Stimulated activated CD8-positive, alpha-beta memory T cell treated with anti-CD3 and anti-CD28 coated beads, Interleukin-4, amount 100 ng/mL, for 48 hours (primary cell): ENCODE measurements at places on chromosomes 1 and 21.

DNA sequence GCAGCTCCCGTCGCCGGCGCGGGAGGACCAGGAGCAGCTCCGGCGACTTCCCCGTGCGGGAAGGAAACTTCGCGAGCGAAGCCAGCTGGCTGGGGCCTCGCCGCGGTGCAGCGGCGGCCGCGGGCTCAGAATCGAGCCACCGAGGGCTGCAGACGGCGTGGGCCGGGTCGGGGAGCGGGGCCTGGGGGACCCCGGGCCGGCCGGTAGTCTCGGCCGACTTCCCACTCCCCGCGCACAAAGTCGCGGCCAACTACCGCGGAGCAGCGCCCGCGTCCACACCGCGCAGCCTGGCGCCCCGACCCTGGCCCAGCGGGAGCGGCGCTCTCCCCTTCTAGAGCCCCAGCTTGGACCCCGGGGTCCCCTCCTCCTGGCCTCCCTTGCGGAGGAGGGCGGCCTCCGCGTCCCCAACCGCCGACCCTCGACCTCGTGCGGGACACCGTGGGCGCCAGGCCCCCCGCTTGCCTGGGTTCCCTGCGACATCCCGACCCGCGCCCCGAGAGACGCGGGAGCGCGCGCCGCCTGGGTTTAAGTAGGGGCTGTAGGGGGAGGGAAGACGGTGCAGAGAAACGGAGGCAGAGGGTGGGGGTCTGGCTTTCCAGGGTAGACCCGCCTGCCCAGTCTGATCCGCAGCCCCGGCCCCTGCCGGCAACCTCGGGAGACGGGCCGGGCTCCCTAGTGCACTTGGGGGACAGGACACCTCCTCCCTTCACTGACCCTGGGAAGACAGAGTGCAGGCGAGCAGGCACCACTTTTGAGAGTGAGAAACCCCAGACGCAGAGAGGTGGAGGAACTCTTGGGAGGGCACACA is 4.7 kb downstream of the PRDM16 start:
- DNase-seq, result no peak

DNA sequence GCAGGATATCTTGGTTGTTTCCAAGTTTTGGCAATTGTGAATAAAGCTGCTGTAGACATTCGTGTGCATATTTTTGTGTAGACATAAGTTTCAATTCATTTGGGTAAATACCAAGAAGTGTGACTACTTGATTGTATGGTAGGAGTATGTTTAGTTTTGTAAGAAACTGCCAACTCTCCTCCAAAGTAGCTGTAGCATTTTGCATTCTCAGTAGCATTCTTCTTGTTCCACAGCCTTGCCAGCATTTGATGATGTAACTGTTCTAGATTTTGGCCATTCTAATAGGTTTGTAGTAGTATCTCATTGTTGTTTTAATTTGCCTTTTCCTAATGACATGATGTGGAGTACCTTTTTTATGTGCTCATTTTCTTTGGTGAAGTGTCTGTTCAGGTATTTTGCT is 38.6 kb upstream of the PLA2G4A start:
- no peak for DNase-seq

DNA sequence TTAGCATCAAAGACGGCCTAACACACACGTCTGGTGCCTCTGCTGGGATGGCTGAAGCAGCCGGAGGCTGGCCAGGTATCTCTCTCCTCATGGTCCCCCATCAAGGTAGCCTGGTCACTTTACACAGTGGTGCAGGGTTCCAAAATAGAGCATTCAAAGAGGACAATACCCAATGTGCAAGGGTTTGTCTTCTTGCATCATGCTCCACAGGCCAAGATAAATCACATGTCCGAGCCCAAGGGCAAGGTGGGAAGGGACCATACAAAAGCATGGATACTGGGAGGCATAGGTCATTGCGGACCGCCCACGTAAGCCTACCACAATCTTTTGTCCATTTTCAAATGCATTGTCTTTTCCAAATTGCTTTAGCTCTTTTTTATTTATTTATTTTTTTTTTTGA is 23.8 kb upstream of the TINAGL1 start:
- no peak for DNase-seq

DNA sequence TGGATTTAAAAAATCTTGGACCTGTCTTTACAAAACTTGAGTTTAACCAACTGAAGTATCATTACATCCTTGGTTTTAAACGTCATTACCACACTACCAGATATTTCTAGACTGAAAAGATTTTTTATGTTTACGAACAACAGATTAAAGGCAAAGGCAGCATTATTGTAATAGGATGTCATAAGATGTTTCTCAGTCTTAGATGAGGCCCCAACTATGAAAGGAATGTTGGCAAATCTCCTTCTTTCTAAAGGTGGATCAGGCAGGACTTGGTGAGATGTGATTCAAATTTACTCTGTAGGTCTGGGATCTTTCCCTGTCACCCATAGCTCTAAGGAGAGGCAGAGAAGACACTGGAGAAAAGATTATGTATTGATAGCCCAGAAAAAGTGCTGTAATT is 417.9 kb downstream of the PTBP2 start:
- DNase-seq, result no peak

DNA sequence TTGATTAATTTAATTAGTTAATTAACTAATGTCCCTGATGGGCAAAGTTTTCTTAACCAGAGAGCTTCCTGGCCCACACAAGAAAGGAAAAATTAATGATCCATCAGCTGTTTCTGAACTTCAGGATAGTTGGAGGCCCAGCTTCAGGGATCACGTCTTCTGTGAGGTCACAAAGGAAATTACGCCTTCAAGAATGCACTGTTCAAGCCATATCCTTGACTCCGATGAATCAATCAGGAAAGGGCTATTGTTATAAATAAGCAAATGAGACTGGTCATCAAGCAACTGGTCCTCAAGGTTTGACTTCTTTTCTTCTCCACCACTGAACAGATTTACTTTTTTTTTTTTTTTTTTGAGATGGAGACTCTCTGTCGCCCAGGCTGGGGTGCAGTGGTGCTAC is 40.6 kb downstream of the TCP10L start:
- DNase-seq, result no peak

DNA sequence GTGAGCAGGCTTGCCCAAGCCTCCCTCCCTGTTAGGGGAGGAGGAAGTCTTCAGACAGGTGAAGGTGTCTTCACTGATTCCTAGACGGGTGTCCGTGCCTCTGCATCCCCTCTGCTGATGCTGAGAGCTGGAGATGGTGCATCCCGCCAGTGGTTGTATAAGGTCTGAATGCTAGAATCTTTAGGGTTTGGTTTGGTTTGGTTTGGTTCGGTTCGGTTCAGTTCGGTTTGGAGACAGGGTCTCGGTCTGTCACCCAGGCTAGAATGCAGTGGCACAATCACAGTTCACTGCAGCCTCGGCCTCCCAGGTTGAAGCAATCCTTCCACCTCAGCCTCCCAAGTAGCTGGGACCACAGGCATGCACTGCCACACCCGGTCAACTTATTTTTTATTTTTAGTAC is 153.6 kb downstream of the PGBD5 start:
- DNase-seq, result no peak

DNA sequence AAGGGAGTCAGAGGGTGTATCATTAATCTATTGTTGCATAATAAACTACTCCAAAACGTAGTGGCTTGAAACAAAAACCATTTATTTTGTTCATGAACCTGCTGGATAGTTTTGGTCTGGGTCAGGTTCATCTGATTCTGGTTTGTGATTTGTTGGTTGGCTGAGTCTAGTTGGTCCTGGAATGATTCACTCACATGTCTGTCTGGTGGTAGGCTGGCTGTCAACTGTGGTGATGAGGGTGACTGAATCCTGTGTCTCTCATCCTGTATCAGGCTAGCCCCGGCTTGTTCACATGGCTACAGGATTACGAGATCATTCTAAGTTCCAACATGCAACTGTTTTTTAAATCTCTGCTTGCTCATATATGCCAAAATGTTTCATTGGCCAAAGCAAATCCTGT is 22.5 kb upstream of the SIKE1 start:
- no peak for DNase-seq

- no peak for DNase-seq
Measured at GRCh38 chr1:84883286-84883685, 9.7 kb downstream of the LPAR3 start.

DNA sequence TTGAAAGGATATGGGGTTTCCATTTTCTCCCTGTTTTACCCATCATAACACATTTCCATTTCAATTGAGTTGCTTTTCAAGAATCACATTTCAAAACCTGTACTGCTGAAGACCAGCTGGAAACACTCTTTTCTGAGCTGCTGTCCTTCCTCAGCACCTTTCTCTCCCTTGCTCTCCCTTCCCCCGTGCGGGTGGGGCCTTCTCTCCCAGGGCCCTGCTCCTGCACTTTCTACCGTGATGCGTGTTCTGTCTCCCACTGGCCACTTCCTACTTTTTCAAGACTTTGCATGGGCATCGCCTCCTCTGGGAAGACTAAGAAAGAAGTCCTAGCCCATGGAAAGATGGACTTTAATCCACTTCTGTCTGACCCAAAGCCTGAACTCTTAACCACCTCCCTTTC is 390.4 kb downstream of the PTPRU start:
- DNase-seq, result no peak

DNA sequence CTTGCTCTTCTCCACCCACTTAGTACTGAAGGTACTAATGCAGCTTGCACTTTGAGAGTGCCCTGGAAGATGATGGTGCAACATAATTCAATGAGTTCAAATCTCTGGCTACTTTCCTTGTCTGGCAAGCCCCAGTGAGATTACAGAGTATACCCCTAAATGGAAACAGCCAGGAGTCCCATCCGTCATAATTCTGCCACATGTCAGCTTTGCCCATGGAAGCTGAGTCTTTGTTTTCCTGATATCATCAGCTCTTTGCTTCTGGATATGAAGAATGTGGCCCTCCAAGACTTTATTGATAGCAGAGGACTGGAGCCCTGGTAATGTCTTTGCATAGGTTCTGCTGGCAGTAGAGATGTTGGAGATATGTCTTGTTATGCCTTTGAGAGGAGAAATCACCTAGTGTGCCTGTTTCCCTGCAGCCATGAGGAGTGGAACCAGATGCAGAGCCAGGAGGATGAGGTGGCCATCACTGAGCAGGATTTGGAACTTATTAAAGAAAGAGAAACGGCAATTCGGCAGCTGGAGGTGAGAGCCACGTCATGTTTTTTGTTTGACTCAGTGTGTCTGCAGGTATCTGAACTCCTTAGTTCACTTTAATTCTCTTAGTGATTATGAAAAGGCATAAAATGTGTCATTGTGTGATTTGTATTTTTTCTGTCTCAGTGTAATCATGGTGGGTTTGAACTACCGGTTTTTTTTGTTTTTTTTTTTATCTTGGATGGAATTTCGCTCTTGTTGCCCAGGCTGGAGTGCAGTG is 18.7 kb upstream of the PPP1R8 start:
- DNase-seq, result no peak

- DNase-seq, result no peak
Measured at GRCh38 chr21:41973861-41974751, 20.3 kb upstream of the C2CD2 start.

DNA sequence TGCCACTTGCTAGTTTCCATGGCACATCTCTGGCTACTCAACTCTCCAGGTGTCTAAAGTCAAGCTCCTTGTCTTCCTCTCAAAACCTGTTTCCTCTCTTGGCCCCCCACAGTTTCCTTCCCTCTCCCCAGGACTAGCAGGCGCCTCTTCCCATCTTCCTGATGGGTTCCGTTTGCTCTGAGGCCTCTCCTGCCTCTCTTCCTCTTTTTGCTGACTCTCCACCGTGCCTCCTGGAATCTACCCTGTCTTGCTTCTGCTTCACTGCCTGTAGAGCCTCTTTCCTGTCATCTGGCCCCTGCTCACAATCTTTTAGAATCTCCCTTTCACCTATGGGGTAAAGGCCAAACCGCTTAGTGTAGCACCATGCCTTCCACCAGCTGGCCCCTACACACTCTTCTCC is 21.8 kb upstream of the LHX4 start:
- no peak for DNase-seq

GRCh38 chr21:16159213-16159970 is 429.6 kb downstream of the USP25 start:
- DNase-seq, result no peak

GRCh38 chr1:195697130-195697529 is 911.1 kb downstream of the KCNT2 start:
- DNase-seq, result no peak

GRCh38 chr1:4016351-4017130 is 116.5 kb upstream of the C1orf174 start:
- DNase-seq, result no peak

DNA sequence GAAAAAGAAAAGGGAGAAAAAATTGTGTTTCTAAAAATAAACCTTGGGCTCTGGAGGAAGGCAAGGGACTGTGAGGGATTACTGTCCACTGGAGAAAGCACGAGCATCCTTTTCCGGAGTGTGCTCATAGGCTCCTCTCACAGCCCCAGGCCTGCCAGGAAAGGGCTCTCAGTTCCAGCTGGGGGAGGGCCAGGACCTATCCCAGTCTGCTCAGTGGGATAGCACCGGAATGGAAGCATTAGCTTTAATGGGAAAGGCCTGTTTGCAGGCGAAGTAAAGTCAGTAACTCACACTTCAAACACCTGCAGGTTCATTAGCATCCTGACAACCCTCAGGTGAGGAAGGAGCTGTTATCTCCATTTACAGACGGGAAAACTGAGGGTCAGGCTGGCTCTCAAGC is 113.9 kb upstream of the USP24 start:
- no peak for DNase-seq

GRCh38 chr1:42945164-42945563 is 13.5 kb downstream of the SLC2A1 start:
- no peak for DNase-seq

DNA sequence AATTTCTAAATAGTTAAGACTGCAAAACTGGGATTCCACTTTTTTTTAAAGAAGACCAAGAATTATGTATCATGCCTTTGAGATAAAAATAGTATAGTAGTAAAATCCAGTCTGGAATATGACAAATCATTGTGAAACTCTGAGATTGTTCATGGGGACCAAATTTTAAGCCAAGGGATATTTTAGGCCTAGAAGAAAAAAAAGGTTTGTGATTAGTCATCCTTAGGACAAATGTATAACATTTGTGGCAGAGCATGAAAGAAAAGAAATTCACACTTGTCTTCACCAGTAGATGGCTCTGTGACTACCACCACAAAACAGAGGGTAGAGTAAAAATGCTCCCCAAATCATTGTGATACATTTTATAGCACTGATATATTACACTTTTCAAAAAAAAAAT is 226.1 kb downstream of the KCTD3 start:
- DNase-seq, result no peak

GRCh38 chr1:44632598-44632997 is 41.7 kb downstream of the TMEM53 start:
- DNase-seq, result no peak

DNA sequence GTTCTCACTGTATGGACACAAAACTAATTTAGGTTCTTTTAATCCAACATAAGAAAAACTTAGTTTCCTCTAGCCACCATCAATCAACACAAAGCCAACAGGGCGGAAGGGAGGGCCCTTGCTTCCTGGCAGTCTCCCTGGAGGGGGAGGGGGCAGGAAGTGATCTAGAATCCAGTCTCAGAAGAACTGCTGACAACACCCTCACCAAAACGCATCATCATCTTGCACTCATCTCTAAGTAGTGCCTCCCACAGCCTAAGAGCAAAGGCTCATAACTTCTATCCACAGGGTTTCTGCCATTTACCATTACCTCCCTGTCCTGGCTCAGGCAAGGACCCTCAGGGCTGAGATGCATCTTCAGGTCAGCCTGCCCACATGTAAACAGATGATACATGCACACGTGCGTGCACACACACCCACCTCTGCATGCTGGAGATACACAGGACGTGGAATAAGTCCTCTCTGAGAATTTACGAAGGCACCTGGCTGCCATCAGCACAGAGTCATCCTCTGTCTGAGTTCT is 20.5 kb downstream of the HIVEP3 start:
- DNase-seq, result peak; percentile 72

- DNase-seq, result no peak
Measured at GRCh38 chr1:19815801-19816736, 986 bp upstream of the RNF186 start.

GRCh38 chr1:61445269-61445825 is 279.6 kb downstream of the TM2D1 start:
- DNase-seq, result no peak

GRCh38 chr1:168372307-168372706 is 91.6 kb downstream of the TBX19 start:
- no peak for DNase-seq
